ENCODE measurements at places on chromosomes 1 and 21. TPM values are rescaled to one million over a fixed set of nuclear protein-coding genes. Genes with fewer than 3 reads are reported as not detected.

DNA sequence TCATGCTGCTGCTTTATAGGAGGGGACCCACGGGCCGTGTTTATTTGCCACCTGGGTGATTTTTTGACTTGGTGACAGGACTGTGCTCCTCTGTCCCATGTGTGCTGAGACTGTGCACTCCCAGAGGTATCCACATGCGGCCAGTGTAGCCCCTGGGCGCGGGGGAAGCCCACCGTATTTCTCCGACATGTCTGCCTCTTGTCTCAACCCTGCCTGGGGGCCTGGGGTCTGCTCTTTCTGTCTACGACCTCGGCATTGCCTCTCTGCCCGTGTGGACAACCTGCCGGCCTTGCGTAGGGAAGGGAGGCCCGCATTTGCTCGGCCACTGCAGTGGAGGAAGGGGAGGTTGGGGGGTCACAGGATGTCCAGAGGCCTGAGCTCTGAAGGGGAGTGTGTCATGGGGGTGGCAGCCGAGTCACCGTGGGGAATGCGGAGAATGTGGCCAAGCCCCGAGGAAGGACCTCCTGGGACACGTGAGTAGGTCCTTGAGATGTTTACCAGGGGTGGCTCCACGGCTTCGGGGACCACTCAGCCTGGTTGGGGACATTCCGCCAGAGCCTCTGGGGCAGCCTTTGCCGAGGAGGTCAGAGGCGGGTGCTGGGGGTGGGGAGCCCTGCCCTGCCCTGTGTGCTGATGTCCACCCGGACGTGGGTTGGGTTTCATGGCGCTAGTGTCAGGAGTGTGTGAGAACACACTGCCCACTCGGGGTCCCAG, 11.0 kb downstream of the PRKCZ start:
- no peak for DNase-seq

DNA sequence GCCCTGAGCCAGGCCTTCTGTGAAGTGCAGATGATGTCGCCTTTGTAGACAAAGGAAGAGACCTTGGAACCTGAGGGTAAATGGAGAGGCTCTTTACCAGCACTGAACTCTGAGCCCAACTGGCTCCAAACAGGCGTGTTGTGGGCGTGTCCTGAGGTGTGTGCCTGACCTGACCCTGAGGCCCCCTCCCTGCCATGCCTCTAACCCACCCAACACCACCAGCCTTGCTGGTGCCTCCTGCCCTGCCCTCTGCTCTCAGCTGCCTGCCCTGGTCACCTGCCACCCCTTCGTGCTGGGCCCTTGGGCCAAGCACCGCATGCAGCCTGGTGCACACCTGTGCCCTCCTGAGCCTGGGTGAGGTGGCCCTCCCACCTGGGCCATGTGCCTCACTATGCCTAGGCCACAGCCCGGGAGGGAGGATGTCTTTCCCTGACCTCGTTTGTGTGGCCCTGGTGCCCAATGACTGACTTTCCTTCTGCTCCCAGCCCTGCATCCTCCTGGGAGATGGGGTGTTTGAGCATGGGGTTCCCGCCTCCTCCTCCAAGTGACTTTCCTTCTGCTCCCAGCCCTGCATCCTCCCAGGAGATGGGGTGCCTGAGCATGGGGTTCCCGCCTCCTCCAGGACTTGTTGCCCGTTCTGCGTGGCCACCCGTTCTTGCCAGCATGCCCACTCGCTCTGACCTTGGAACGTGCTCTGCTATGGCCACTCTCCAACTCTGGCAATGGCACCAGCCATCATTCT, 157.0 kb downstream of the PCBP3 start:
- DNase-seq, result no peak

- no peak for DNase-seq
These were observed 154.6 kb downstream of the ROR1 start for GRCh38 chr1:63928186-63929105.

- no peak for DNase-seq
These were observed 17.2 kb upstream of the NCF2 start for GRCh38 chr1:183607322-183607980.

DNA sequence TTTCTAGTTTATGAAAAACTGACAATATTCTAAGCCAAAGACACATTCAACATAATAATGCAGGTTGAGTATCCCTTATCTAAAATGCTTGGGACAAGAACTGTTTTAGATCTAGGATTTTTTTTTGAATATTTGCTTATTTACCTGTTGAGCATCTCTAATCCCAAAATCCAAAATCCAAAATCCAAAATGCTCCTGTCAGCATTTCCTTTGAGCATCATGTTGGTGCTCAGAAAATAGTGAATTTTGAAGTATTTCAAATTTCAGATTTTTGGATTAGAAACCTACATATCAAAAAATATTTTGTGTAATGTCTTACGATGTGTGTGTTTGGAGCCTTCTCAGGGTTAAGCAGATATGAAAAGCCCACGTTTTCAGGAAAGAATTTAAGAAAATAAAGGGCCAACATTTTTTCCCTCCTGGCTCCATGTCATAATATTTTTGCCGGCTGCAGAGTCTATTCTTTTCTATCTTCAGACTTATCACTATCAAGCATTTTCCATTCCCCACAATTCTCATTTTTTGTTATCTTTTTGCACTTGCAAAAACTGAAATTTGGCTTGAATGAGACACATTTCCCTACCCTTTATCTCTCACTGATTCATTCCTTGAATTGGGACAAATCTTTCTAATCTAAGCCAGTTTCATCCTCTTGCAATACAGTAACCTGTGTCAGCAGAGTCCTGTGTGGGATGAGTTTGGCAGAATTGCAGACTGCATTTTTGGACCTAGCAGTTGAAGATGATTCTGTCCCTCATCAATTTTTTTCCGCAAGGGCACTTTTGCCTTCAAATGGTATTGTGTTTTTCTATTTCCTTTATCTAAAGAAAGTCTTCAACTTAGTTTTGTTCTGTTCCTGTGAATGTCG, 233.9 kb downstream of the DISC1 start:
- no peak for DNase-seq

- DNase-seq, result peak; percentile 23
These were observed 25.5 kb downstream of the ETV3L start for GRCh38 chr1:157073944-157074685.

DNA sequence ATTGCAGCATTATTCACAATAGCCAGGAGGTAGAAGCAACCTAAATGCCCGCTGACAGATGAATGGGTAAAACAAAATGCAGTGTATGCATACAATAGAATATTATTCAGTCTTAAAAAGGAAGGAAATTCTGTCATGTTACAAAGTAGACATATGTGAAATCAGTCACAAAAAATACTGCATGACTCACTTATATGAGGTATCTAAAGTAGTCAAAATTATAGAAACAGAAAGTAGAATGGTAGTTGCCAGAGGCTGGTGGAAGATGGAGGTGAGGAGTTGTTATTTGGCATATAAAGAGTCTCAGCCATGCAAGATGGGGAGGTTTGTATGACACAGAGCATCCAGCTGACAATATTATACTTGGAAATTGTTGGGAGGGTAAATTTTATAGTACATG, 43.0 kb upstream of the EGLN1 start:
- DNase-seq, result no peak

Gene OR14A16
- total RNA-seq, result not detected

Gene MYBPH
- not detected for total RNA-seq

Gene ADCY10
- not detected for total RNA-seq

Gene TBX19
- 0.74 TPM for total RNA-seq

Gene H6PD
- total RNA-seq, result 22.1 TPM
